Uterus (tissue), 4 donors: ENCODE measurements at places on chromosomes 4 and X.

DNA sequence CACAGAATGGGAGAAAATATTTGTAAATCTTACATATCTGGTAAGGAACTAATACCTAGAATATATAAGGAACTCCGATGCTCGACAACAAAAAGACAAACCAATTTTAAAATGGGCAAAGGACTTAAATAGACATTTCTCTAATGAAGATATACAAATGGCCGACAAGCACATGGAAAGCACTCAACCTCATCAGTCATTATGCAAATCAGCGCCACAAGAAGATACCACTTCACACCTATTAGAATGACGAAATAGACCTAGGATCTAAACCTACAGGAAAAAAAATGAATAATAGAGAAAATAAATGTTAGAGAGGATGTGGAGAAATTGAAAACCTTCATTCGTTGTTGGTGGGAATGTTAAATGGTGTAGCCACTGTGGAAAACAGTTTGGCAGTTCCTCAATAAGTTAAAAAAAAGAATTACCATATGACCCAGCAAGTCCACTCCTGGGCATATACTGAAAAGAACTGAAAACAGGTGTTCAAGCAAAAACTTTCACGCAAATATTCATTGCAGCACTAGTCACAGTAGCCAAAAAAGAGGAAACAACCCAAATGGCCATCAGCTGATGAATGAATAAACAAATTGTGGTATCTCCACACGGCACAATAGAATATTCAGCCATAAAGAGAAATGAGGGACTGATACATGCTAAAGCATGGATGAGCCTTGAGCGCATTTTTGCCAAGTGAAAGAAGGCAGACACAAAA lies 57.3 kb upstream of the WDR19 start:
- no peaks in the 10 kb centered on the region for H3K4me1 ChIP-seq
- no peak for DNase-seq
- no peak overlapping the region for H3K4me3 ChIP-seq
- no peak overlapping the region for H3K27ac ChIP-seq
- no peaks in the 10 kb centered on the region for H3K36me3 ChIP-seq

GRCh38 chr4:137524725-137525369 lies 7.4 kb downstream of the PCDH18 start:
- H3K36me3 ChIP-seq, result no peaks in the 10 kb centered on the region
- no peaks in the 10 kb centered on the region for H3K27me3 ChIP-seq
- no peak for DNase-seq
- H3K27ac ChIP-seq, result peak overlapping the region; percentile 95
- H3K4me3 ChIP-seq, result no peak overlapping the region

DNA sequence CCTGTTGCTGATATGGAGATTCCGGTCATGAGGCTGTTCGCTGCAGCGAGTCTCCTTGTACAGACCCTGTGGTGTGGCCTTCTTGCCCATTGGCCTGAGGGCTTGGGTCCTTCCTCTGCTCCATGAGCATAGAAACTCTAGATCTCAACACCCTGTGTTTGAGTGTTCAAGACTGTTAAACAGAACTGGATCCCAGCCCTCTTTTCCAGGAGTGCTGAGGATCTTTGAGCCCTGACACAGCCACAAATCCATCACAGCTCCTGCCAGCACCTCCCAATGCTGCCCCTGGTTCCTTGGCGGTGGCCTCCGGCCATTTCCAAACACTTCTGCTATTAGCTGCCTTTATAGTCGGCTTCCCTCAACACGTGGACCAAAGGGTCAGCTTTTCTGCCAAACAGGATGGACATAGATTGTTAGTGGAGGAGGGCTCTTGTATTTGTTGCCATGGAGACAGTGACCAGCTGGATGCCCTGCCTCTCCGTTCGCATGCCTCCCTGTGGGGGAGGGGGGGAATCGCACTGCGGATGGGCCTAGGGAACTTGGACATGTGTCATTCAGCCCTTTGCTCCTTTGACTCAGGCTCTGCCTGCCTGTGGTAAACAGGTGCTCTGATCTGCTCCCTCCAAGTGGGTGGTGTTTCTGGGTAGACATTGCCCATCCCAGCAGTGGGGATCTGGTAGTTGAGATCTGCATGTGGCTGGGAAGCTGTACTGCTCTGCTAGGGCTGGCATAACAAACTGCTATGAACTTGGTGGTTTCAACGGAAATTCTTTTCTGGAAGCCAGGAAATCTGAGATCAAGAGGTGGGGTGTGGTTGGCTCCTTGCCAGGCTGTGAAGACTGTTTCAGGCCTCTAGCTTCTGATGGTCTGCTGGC lies 6.9 kb upstream of the WDR1 start:
- H3K27ac ChIP-seq, result peak overlapping the region; percentile 48
- H3K4me1 ChIP-seq, result no peaks in the 10 kb centered on the region
- no peaks in the 10 kb centered on the region for H3K36me3 ChIP-seq
- DNase-seq, result peak; percentile 49

GRCh38 chr4:154416190-154416547 lies 75.4 kb downstream of the DCHS2 start:
- DNase-seq, result peak; percentile 35
- no peaks in the 10 kb centered on the region for H3K36me3 ChIP-seq
- peak overlapping the region; percentile 45 for H3K4me3 ChIP-seq
- peak overlapping the region; percentile 87 for H3K27ac ChIP-seq

DNA sequence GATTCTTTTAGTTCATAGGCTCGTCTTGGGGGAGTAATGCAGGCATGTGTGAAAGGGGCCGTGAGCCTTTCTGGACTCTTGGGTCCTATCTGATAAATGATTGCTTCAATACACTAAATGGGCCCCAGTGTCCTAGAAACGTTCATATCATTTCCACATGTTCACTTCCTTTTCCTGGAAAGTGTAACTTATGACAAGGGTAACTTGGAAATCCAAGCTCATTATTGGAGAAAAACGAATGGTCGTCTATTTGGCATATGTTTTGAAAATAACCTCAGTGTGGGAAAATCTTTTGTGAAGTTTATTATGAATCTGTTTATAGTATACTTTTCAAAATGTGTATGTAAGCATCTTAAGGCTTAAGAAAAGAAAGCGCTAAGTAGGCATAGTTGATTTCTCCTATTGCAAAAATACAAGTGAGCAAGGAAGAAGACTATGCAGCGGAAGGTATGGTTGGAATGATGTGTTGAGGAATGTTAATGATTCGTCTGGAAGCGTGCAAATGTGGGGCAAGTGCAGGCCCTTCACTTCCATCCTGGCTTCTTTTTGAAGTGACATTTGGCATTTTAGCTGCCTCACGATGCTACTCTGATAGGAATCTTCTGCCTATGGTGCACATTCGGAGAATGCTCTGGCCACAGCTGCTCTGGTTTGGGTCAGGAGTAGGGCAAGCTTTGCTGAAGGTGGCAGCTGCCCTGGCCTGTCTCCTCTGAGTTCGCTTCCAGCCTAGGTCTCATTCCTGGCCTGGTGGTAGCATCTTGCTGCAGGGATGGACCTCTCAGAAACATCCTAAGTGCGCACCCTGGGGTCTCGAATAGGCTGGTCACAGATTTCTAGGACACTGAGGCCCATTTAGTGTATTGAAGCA lies 49.5 kb upstream of the STOX2 start:
- H3K27me3 ChIP-seq, result no peaks in the 10 kb centered on the region
- no peaks in the 10 kb centered on the region for H3K36me3 ChIP-seq
- DNase-seq, result no peak
- H3K27ac ChIP-seq, result no peak overlapping the region

DNA sequence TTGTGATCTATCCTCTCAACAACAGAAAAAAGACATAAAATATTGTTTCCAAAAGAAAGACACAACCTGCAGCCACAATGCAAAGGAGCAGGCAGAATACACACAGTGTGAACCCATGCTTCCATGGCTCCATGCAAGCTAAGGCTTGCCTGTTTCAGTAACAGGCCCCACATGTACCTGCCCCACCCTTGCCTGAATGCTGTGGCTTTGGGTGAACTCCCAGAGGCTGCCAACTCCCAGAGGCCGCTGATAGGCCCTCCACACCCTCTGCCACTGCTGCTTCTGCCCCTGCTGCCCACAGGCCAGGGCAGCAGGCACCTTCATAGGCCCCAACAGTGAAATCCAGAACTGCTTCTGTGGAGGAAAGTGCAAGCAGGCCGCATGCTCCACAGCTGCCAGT lies 313.9 kb downstream of the CHIC1 start:
- no peaks in the 10 kb centered on the region for H3K27me3 ChIP-seq
- H3K27ac ChIP-seq, result no peak overlapping the region
- H3K36me3 ChIP-seq, result no peaks in the 10 kb centered on the region
- H3K4me1 ChIP-seq, result no peaks in the 10 kb centered on the region

- no peak for DNase-seq
- no peaks in the 10 kb centered on the region for H3K4me1 ChIP-seq
- H3K27me3 ChIP-seq, result no peaks in the 10 kb centered on the region
- peak overlapping the region; percentile 80 for H3K27ac ChIP-seq
Measured at GRCh38 chrX:149504226-149504914, 736 bp downstream of the IDS start.

DNA sequence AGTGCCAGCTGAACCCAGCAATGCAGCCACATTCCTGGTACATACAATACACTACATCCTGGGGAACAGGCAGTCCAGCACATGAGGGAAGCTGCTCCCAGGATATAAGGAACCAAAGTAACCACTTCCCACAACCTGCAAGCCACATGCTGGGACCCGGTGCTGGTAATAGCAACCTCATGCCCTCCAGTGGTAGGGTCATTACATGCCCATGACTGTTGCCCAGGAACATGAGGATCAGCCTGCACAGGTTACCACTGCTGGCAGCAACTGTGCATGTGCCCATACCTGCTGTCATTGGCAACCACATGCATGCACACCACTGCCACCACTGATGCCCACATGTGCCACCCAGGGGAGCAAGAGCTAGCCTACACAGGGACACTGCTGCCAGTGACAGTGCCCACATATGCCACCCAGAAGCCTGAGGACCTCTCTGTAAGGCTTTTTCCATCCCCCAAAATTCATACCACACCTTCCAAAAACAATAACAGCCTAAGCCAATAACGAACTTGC lies 1982.5 kb downstream of the ARAP2 start:
- no peaks in the 10 kb centered on the region for H3K4me1 ChIP-seq
- DNase-seq, result no peak
- H3K27me3 ChIP-seq, result no peaks in the 10 kb centered on the region
- no peak overlapping the region for H3K27ac ChIP-seq
- no peak overlapping the region for H3K4me3 ChIP-seq

GRCh38 chr4:163548481-163549243 lies 54.2 kb downstream of the TMA16 start:
- no peak for DNase-seq
- no peaks in the 10 kb centered on the region for H3K27me3 ChIP-seq
- no peaks in the 10 kb centered on the region for H3K4me1 ChIP-seq
- no peak overlapping the region for H3K27ac ChIP-seq

GRCh38 chrX:50941638-50942037 lies 31.1 kb downstream of the BMP15 start:
- H3K4me1 ChIP-seq, result no peaks in the 10 kb centered on the region
- no peak for DNase-seq
- H3K36me3 ChIP-seq, result no peaks in the 10 kb centered on the region

DNA sequence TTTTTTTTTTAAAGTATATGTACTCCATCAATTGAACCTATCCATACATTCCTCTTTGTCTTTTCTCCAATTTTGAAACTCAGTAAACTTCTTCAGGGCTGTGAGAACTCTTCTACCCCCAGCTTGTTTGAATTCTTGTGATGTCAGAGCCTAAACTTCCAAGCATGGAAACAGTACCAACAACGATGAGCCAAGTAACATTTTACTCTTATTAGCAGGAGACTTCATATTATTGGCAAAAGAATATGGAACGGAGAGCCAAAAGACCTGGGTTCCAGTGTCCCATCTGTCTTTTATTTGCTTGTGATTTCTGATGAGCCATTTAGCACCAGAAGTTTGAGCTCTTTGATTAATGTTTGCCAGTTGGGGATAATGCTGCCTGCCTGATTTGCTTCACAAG lies 5.3 kb downstream of the DIAPH2 start:
- H3K36me3 ChIP-seq, result no peaks in the 10 kb centered on the region
- no peaks in the 10 kb centered on the region for H3K27me3 ChIP-seq
- H3K4me1 ChIP-seq, result no peaks in the 10 kb centered on the region
- DNase-seq, result no peak

- H3K27ac ChIP-seq, result no peak overlapping the region
- no peak for DNase-seq
- no peaks in the 10 kb centered on the region for H3K27me3 ChIP-seq
- no peak overlapping the region for H3K4me3 ChIP-seq
Measured at GRCh38 chr4:7423391-7423790, 11.3 kb downstream of the PSAPL1 start.

DNA sequence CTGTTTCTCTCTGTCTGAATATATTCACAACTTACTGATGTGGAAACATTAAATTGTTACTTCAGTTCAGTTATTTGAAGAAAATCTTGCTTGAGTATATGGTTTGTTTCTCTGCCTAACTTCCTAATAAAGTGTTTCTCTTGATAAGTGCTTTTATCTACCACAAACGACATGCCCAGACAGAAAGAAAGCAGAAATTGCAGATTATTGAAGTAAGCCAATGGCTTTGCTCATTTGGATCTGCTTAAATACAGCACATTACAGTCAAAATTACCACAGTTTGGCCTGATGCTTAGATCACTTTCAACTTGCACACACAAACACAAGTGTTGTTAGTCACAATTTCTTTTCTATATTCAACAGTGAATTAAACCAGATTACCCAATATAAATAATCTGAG lies 68.0 kb downstream of the ATOH1 start:
- no peak overlapping the region for H3K4me3 ChIP-seq
- H3K36me3 ChIP-seq, result no peaks in the 10 kb centered on the region
- DNase-seq, result no peak
- no peaks in the 10 kb centered on the region for H3K27me3 ChIP-seq

DNA sequence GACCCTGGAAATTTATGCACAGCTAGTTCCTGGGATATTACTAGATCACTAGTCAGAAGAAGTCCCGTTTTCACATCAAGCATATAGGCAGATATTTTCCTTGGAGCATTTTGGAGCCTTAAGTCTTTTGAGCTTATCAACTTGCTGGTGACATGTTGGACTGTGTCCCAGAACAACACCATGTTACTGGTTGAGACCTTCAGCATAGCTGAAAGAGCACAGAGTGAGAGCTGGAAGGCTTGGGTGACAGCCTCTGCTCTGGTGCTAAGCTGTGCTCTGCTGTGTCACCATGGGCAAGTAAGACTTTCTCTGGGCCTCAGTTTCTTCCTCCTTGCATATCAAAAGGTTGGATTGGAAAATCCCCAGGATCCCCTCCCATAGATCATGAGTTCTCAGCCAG lies 116.6 kb upstream of the FRMPD4 start:
- H3K4me1 ChIP-seq, result no peaks in the 10 kb centered on the region
- no peak for DNase-seq
- no peaks in the 10 kb centered on the region for H3K27me3 ChIP-seq
- H3K4me3 ChIP-seq, result no peak overlapping the region
